Neuronal stem cell (in vitro differentiated cells): ENCODE measurements at places on chromosomes 6 and 20.

- DNase-seq: no peak
- H3K4me3 ChIP-seq: no peak overlapping the region
- H3K27ac ChIP-seq: no peak overlapping the region
- no peaks in the 10 kb centered on the region for H3K27me3 ChIP-seq
Measured at GRCh38 chr6:13447949-13448724, 39.3 kb downstream of the GFOD1 start.

GRCh38 chr6:159871906-159872305, 18.9 kb upstream of the MAS1 start:
- no peak overlapping the region for H3K27ac ChIP-seq
- no peak for DNase-seq
- no peak overlapping the region for H3K4me3 ChIP-seq
- H3K36me3 ChIP-seq: no peaks in the 10 kb centered on the region

DNA sequence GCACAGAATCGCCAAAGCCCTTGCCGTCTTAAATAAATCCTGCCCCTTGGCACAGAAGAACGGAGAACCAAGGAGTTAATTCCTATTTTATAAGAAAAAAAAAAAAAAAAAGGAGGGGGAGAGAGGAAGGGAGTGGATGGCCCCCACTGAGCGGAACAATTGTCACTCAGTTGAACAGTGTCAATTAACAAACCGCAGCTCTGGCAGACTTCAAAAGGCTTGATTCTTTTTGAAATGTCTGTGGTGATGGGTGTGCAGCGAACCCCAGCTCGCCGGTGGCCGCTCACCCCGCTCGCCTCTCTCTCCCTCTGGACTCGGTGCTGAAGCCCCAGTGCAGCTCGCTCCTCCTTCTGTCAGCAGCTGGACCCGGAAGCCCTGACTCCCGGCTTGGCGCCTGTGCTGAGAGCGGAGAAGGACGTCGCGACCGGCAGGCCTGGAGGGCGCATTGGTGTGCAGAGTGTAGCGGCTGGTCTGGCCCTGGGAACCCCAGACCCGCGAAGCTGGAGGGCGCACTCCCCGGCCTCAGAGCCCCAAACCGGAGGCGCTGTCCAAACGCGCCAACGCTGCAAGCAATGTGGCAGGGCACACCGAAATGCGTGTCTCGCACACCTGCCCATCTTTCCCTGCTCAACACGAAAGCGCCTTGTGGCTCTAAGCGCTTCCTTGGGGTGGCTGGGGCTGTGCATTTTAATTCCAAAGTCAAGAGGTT, 3.4 kb downstream of the LINC00237 start:
- no peaks in the 10 kb centered on the region for H3K36me3 ChIP-seq
- DNase-seq: no peak
- peak overlapping the region; percentile 10 for H3K4me3 ChIP-seq
- peaks cover 19% of the 10 kb centered on the region for H3K4me1 ChIP-seq

GRCh38 chr6:35321091-35321490, 21.3 kb upstream of the PPARD start:
- H3K27me3 ChIP-seq: peaks cover 12% of the 10 kb centered on the region
- no peak for DNase-seq
- peaks cover 11% of the 10 kb centered on the region for H3K4me1 ChIP-seq
- no peak overlapping the region for H3K27ac ChIP-seq
- H3K36me3 ChIP-seq: no peaks in the 10 kb centered on the region
- H3K4me3 ChIP-seq: no peak overlapping the region

DNA sequence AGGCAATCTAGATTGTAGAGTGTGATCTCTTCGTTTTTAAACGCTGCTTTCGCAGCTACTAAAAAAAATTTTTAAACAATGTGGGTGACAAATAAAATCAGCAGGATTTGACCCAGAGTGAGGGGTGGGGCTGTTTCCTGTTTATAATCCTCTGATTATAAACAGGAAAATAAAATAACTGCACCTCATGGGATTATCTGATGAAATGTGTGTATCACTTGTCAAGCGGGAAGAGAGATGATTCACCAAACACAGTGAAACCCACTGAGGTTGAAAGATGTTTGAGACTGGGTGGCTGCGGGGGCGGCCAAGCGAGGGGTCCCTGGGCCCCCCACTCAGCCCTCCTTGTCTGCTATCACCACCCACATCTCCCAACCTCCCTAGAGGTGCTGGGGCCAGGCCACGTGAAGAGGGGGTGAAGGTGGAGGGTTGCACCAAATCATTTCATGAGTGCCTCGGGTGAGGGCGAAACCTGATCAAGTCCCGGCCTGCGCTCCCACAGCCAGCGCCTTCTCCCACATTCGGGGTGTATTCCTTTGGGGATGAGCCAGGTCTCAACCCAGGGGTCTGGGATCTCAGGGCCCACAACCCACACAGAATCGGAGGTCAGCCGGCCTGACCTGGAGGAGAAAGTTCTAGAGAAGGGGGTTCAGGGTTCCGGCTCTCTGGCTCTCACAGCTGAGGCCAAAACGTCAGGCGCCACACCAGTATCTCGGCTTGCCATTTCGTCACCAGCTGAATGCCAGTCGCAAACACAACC, 212.5 kb downstream of the BMP7 start:
- no peaks in the 10 kb centered on the region for H3K27me3 ChIP-seq
- H3K4me3 ChIP-seq: no peak overlapping the region
- H3K36me3 ChIP-seq: no peaks in the 10 kb centered on the region

- H3K27me3 ChIP-seq: peaks cover 12% of the 10 kb centered on the region
- DNase-seq: no peak
- no peaks in the 10 kb centered on the region for H3K36me3 ChIP-seq
- no peak overlapping the region for H3K27ac ChIP-seq
Measured at GRCh38 chr6:107827541-107827940, 3.4 kb upstream of the SCML4 start.

DNA sequence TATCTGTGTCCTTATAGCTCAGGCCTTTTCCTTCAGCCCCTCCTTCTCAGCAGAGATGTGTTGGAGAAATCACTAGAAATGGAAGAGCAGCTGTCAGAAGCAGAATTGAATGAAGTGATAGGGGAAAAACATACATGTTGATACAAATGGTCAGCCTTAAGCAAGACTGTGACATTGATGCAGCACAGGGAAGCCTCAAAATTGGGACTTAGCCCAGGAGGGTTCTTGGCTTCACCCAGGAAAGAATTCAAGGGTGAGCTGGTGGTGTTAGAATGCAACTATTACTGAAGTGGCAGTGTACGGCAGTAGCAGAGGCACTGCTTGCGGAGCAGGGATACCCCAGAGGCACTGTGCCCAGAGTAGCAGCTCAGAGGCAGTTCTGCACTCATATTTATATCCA, 8.0 kb upstream of the KIF16B start:
- no peaks in the 10 kb centered on the region for H3K36me3 ChIP-seq
- no peaks in the 10 kb centered on the region for H3K4me1 ChIP-seq
- no peak overlapping the region for H3K4me3 ChIP-seq
- no peak overlapping the region for H3K27ac ChIP-seq

DNA sequence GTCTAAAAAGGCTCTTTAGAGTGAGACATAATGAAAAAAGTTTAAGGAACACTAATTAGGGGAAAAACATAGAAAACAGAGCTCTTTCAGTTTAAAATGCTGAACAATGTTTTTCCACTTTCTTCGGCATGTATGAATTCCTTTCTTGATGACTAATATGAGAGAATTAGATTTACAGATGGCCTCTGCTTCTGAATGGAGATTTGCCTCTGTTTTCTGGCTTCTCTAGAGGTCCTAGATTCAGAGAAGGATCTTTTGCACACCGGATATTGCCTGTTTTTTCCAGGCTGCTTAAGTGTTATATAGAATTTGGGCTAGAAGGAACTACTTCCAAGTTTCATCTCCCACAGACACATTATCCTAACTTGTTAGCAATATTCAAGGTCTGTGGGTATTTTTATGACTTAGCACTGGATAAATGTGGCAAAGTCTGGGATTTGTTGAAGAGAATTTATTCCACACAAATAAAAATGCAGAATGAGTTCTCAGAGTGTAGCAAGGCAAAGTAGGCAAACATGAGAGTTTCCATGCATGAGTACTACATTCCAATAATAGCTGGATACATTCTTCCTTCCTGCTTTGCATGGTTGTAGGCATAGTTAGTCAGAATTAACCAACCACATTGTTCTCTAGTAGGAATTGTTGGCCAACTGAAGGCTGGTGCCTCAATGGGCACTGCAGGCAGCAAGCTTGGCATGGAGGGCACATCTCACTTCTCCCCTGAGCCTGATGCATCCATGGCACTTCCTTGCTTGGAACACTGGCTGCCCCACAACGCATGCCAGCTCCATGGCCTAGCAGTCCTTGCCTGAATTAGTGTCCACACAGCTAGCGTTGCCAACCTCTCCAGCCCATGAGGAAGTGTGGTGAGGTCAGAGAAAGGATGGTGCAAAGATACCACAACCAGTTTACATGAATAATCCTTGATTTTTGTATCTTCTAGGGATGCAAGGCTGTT, 224.2 kb downstream of the CLIC5 start:
- H3K4me1 ChIP-seq: peaks cover 5% of the 10 kb centered on the region
- no peaks in the 10 kb centered on the region for H3K36me3 ChIP-seq
- H3K27ac ChIP-seq: no peak overlapping the region

DNA sequence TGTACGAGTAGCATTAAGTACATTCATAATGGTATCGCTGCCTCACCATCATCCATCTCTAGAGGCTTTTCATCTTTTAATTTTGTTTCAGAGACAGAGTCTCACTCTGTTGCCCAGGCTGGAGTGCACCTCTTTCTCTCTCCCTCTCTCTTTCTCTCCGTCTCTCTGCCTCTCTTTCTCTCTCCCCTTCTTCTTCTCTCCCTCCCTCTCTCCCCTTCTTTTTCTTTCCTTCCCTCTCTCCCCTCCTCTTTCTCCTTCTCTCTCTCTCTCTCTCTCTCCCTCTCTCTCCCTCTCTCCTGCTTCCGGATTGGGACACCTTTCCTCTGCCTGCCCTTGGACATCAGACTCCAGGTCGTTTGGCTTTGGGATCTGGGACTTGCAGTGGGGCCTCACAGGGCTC, 17.6 kb upstream of the TAF4 start:
- H3K27ac ChIP-seq: no peak overlapping the region
- H3K36me3 ChIP-seq: peaks cover 2% of the 10 kb centered on the region
- H3K4me3 ChIP-seq: no peak overlapping the region
- no peak for DNase-seq
- H3K4me1 ChIP-seq: no peaks in the 10 kb centered on the region
- H3K27me3 ChIP-seq: peaks cover 7% of the 10 kb centered on the region

DNA sequence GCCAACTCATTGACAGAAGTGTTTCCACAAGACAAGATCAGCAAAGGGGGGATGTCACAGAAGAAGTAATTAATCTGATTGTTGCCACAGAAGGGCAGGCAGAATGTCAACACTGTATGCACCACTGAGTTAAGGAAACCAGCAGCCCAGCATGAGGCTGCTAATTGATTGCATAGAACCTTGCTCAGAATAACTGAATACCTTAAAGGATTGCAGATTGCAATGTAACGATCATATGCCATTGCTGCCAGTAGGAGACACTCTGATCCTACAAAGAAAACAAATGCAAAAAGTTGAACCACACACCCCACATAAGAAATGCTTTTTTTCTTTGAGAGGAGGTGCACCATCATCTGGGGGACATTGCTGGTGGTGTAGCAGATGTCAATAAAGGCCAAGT, 13.1 kb downstream of the OR5V1 start:
- no peaks in the 10 kb centered on the region for H3K36me3 ChIP-seq
- no peaks in the 10 kb centered on the region for H3K27me3 ChIP-seq
- no peak overlapping the region for H3K4me3 ChIP-seq
- no peak overlapping the region for H3K27ac ChIP-seq
- peaks cover 2% of the 10 kb centered on the region for H3K4me1 ChIP-seq
- DNase-seq: no peak

DNA sequence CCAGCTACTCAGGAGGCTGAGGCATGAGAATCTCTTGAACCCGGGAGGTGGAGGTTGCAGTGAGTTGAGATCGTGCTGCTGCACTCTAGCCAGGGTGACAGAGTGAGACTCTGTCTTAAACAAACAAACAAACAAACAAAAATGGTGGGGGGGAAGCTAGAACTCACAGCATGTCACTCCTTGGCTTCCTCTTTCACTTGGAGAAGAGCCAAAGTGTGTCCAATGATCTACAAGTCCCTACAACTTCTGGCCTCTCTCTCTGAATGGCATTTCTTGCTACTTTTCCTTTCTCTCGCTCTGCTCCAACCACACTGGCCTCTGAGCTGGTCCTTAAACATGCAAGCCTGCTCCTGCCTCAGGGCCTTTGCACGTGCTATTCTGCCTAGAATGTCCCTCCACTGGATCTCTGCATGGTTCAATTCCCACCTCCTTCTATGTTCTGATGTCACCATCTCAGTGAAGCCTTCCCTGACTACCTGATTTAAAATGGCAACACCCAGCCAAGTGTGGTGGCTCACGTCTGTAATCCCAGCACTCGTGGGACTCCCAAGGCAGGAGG, 8.1 kb downstream of the TLDC2 start:
- H3K27me3 ChIP-seq: peaks cover 3% of the 10 kb centered on the region
- DNase-seq: no peak
- no peaks in the 10 kb centered on the region for H3K36me3 ChIP-seq
- H3K4me1 ChIP-seq: no peaks in the 10 kb centered on the region

DNA sequence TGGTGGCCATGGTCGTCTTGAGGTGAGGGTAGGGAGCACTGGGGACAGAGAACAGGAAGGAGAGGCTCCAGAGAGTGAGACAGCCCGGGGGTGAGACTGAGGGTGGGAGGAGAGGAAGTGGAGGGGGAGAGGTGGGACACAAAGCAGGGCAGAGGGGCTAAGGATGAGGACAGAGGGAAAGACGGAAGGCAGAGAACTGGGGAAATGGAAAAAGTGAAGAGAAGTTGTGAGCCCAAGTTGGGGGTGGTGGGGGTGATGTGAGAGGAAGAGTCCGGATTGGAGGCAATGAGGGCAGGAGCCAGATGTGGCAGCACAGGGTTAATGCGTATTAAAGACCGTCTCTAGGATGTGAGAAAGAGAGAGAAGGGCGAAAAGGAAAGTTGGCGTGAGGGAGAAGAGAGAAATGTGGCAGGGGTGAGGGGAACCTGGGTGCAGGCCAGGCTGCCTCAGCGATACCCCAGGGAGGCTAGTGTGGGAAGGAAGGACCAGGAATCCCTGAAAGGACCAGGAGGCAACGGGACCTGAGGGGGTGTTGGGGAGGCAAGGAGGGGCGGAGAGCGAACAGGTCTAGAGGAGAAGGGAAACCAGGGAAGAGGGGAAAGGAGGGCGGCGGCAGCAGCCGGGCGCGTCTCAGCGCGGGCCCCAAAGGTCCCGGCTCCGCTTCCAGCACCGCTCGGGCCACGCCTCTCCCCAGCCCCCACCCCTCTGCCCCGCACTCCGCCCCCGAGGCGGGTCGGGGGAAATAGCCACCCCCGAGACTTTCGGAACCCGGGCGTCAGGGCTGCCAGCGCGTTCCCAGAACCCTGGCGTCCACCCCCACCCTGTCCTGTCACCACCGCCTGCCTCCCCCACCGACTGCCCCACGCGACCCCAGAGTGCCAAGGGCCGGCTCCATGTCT, at the start of gene PPP1R18:
TSS of gene PPP1R18 (minus strand) at position 637 of the 899 bp plus-strand sequence. CDS start at position 10, 627 bp downstream.
- DNase-seq: no peak
- peaks cover 56% of the 10 kb centered on the region for H3K4me1 ChIP-seq
- H3K27ac ChIP-seq: peak within 1 kb of the TSS; percentile 93
- no peaks in the 10 kb centered on the region for H3K27me3 ChIP-seq

DNA sequence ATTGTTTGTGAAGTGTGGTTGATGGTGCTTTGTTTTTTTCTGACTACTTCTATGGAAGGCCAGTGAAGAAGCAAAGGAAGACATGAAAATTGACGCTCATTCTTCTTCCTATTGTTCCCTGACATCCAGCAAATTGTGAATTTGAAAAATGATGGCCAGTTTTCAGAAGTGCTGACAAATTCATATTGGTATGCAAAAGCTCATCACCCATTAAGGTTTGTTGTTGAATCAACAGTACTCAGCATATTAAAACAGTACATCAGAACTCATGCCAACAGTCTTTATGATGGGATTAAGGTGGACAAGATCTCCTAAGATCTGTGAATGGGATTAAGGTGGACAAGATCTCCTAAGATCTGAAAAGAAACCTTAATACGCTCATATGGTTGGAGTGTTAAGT, 1.0 kb upstream of the MTG2 start:
- peaks cover 8% of the 10 kb centered on the region for H3K4me1 ChIP-seq
- H3K27ac ChIP-seq: no peak overlapping the region
- no peak for DNase-seq
- H3K36me3 ChIP-seq: peaks cover 14% of the 10 kb centered on the region
- no peak overlapping the region for H3K4me3 ChIP-seq
